ENCODE measurements at places on chromosomes 16 and 17. TPM values are rescaled to one million over a fixed set of nuclear protein-coding genes. Genes with fewer than 3 reads are reported as not detected.

DNA sequence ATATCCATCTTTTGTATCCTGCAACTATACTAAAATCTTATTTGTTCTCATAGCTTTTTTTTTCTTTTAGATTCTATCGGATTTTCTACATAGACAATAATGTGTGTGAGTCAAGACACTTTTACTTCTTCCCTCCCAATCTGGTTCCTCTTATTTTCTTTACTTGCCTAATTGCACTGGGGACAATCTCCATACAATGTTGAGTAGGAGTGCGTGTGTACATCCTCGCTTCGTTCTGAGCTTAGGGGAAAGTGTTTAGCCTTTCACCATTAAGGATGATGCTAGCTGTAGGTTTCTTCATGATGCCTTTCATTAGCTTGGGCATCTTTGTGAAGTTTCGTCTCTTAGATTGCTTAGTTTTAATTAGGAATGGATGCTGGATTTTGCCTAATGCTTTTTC lies 2.9 kb downstream of the SPATA32 start:
- no peak for DNase-seq

GRCh38 chr16:25587783-25588182 lies 104.0 kb upstream of the HS3ST4 start:
- no peak for DNase-seq

- no peak for DNase-seq
Measured at GRCh38 chr16:89283449-89283848, 65.9 kb downstream of the ZNF778 start.

FOXC2 gene
- total RNA-seq, result 0.16 TPM

DNA sequence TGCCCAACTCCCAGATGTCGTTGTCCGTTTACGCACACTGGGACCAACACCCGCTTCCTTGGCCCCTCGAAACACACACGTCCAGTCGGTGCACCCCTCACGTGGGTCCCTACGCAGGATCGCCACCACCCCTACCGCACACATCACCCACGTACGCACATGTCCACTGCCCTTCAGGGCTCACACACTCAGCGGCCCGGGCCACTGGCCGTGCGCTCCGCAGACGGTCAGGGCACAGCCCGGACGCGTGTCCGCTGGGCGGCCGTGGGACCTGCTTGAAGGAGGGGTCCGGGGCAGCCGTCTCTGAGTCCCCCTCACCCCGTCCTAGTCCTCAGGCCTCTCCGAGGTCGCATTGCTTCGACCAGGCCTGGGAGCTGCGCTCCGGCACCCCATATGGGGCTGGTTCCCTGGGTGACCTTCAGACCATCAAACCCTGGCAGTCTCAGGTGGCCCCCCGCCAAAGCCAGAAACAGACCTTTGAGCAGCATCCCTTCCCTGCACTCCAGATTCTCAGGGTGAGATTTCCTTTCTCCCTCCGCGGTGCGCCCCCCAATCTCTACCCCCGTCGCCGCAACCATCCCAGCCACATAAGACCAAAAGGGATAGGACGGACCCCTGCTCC lies 914 bp upstream of the GPRC5B start:
- DNase-seq, result peak; percentile 57

- DNase-seq, result no peak
Measured at GRCh38 chr17:21008160-21008915, 34.5 kb downstream of the USP22 start.
